ENCODE measurements at places on chromosomes 7 and 10. TPM values are rescaled to one million over a fixed set of nuclear protein-coding genes. Genes with fewer than 3 reads are reported as not detected.

SPAM1 gene
- not detected for total RNA-seq

SORCS1 gene
- total RNA-seq = 37.0 TPM

NYAP1 gene
- total RNA-seq = 21.3 TPM

NXPH1 gene
- total RNA-seq = not detected

CPA4 gene
- total RNA-seq = not detected

DNA sequence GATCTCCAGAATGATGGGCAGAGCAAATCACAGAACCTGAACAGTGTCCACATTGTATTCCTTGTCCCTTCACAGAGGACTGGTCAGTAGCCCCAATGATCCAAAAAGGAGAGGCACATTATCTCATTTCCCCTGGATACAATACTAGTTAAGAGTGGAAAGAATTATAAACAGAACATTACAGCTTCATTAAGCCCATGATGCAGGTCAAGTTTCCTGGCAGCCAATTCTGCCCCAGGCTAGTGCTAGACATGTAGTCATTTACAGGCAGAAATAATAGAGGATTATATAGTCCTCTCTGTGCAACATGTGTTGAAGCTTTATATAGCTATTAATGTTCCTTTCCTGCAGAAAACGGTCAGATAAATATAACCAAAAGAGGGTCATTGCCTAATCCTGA lies 124.3 kb upstream of the WNT16 start:
- no peak for DNase-seq

DNA sequence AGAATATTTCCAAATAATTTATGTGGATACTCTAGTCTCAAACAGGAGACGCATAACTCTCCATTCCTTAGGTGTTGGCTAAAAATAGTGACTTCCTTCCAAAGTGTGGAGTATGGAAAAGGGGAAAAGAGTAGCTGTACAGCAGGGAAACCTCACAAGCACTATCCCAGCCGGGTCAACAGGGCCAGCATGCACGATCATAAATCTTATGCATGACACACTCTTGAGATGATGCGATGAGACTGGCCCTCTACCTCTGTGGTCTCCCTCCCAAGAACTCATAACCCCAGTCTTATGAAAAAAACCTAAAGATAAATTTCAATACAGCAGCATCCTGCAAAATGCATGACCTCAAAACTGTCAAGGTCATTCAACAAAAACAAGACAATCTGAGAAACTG lies 197.3 kb downstream of the TEX36 start:
- no peak for DNase-seq

DNA sequence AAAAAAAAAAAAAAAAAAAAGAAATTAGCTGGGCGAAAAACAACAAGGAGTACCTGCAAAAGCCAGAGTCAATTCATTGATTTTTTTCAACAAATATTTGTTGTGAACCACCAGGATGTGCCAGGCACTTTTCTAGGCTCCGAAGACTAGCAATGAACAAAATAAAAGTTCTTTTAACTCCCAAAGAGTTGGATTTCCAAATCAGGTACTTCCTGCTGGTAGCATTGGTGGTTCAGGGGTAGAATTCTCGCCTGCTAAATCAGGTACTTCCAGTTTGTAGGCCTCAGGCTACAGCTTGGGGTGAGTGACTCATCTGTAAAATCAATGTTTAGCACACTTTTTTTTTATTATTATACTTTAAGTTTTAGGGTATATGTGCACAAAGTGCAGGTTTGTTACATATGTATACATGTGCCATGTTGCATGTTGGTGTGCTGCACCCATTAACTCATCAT lies 10.9 kb downstream of the PPA1 start:
- DNase-seq = no peak

DNA sequence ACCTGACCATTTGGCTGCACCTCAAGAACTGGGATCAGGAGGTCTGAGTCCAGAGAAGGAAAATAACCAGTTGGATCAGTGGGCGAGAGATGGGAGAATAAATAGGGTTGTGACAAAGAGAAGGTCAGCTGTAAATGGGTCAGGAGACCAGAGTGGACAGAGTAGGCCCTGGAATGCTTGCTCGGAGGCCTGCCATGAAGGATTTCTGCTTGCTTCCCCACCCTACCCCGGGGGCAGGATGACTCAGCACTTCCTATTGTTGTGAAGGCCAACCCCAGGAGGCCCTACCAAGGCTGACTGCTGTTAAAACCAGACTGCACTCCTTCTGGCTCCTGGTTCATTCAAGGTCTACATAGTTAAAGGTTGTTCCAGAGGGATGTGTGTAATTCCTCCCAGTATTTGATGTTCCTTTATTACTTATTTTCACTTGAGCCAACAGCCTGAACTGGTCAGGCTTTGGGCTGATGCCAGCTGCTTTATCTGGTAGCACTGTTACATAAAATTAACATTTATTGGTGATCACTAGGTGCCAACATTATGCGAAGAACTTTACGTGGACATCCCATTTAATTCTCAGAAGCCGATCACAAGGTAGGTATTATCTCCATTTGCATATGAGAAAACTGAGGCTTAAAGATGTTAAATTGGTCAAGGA lies 27.3 kb upstream of the IFRD1 start:
- DNase-seq = peak; percentile 56

DNA sequence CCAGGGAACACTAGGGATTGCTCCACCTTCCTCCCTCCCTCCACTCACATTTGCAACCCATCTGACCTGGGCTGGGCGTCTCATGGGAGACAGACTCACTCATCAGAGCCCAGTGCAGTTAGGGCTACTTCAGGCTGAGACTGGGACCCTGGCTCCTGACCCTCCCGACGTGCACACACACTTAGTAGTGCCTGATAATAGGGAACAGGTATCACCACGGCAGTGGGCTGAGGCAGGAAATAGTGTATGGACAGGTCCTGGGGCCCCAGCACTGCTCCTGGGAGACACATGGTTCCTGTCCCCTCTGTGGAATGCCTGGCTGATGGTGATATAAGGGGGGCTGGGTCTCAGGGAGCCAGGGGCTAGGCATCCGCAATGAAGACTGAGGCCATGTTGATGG lies 14.3 kb downstream of the AQP1 start:
- DNase-seq = peak; percentile 10

DNA sequence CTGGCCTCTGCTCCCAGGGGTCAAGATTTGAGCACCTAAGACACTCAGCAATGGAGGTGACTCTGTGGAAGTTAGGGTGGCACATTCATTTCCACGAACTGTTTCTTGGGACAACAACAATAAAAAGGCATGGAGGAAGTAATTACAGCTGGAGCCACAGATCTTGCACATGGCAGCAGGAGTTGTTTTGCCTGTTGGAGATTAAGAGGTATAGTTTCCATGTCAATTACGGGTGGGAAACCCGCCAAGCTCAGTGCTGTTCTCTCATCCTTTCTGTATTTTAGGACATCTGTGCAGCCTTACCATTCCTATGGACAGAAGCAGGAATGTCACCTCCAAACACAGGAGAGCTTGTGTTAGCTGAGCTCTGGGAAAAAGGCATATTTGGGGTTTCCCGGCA lies 201.2 kb downstream of the SNX10 start:
- no peak for DNase-seq

- DNase-seq = no peak
Measured at GRCh38 chr10:52485462-52485861, 171.4 kb downstream of the DKK1 start.

GRCh38 chr7:151930695-151931094 lies 25.6 kb upstream of the GALNTL5 start:
- no peak for DNase-seq

- no peak for DNase-seq
Measured at GRCh38 chr7:100804681-100805431, 22.5 kb downstream of the EPHB4 start.

- no peak for DNase-seq
Measured at GRCh38 chr10:132632091-132632561, 94.5 kb downstream of the INPP5A start.

GRCh38 chr7:97002555-97003261 lies 2.6 kb upstream of the DLX6 start:
- DNase-seq = no peak
